Bronchial epithelial cell (primary cell): ENCODE measurements at places on chromosomes 3 and 15. TPM values are rescaled to one million over a fixed set of nuclear protein-coding genes. Genes with fewer than 3 reads are reported as not detected.
A peak's percentile ranks its signal among the peaks of the same experiment; 100 is the strongest.

GRCh38 chr3:135889443-135889842 is 76.1 kb upstream of the PPP2R3A start:
- no peak for DNase-seq

DNA sequence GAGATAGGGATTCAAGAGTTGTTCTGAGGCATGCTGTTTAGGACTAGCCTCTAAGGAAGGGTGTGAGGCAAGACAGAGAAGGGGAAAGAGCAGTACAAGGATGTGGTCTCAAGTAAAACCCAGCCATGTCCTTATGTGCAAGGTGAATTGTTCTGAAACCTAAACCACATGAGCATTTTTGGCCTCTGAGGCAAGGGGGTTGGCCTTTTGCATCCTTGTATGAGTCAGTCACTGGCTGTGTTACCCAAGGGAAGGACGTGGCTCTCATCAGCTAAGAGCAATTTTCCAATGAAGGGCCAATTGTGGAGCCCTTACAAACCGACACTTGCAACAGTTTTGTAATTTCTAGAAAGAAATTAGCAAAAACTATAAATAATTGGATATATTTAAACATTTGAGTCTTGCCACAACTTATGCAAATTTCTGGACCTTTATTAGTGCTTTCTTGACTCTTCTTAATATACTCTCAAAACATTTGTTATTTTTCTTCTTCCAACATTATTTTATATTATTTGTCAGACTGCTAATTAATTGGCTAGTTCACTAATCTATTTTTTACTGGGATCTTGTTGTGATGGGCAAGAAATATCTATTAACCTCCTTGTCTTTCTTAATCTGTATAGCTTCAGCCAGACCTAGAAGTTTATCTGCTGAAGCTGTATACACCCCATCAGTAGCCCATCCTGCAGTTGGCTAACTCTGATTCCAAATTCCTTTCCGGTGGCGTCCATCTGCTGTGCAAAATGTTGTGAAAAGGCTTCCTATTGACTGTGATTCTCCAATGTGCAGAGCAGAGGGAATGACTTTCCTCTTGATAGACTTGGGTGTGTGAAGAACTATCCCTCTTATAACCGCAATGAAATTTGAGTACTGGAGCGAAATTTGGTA is 97.7 kb upstream of the P2RY1 start:
- DNase-seq: peak; percentile 90

DNA sequence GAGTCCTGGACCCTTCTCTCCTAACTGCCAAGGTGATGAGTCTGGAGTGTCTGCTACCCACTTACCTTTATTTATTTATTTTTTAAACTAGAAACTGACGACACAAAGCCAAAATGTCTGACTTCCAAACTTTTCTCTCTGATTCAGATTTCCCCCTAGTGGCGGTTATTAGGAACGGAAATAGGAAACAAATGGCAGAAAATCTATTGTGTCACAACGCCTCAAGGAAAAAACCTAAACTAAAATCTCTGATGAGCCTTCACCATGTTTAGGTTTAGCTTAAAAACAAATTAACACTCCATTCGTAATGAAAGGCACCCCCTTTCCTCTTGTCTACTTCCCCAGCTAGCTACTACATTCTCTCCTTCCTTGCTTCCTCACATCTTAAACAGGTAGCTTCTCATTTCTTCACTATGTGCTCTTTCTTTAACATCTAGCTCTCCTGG is 94.0 kb upstream of the MEX3B start:
- peak; percentile 58 for DNase-seq

DNA sequence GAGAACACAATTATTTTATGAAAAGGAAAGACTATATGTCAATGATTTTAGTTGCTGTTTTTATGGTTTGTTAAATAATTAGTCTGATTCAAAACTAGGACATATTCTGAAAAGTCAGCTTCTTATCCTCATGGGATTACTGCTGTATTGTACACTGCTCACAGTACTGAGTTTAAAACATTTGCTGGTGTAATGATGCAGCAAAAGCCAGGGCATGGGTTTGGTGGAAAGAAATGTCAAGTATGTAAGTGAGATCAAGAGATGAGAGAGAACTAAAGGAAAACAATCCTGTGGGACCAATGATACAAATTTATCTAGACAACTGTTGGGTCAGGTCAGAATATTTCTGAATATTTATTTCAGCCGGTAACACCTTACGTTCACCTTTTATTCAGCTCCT is 210.1 kb upstream of the ARHGEF26 start:
- no peak for DNase-seq

The SPRED1 gene
- total RNA-seq: 15.6 and 16.3 TPM in 2 replicates

The VGLL3 gene
- 0.64 and 1.1 TPM in 2 replicates for total RNA-seq
